ENCODE measurements at places on chromosomes 11 and 22.

DNA sequence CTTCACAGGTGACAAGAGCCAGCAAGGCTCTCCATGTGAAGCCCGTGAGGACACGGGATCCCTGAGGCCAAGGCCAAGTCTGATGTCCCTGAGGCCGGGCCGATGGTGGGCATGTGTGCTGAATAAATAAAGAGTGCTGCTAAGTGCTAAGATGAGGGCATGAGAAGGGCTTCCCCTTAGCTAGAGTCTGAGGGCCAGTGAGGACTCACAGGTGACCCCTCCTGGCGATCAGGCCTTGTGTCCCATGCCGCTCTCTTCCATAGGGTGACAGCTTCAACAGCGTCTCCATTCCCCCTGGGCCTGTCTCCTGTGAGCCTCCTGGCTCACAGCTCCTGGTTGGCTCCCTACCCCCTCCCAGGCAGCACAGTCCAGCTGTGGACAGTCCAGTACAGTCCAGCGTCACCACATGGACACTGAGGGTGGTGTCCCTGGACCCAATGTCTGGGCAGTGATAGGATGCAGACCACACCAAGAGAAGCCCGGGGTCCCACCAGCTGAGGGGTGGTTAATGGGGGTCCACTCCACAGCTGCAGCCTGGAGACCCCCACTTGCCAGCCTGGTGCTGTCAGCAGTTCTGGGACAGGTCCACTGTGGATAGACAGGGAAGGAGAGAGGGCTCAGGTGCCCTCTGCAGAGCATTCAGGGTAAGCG lies 1033.2 kb downstream of the TBC1D22A start:
- DNase-seq, result no peak

GRCh38 chr11:8809939-8810539 lies 101.0 kb upstream of the AKIP1 start:
- DNase-seq, result no peak

DNA sequence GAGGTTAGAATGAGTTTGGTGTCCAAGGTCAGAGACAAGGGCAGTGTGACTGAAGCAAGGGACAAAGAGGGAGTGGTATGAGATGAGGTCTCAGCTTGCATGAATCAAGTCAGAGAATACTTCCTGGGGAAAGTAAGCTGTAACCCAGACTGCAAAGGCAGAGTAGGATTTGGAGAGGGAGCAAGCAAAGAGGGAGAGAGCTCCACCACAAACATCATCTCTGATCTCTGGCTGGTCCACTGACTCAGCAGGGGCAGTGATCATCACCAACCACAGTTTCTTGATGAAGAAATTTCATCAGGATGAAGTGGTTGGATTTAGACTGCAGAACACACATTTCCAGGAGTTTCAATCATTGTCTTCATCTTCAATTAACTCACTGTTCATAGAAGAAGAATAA lies 54.9 kb upstream of the HMGXB4 start:
- no peak for DNase-seq

DNA sequence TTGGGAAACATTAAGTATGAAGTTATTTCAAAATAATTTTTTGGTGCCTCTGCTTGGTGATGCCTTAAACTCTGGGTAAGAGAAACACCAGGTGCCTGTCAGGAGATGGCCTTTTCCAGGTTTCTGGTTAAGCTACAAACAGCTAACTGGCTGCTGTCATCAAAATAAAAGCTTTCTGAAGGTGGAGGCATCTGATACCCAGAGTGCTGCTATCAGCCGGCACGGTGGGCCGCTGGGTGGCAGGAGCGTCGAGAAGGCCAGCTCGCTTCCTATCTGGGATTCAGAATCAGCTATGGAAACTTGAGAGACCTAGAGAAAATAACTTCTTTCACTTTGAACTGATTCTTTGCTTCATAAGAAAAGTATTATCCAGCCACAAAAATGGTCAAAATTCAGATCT lies 80.8 kb upstream of the PITPNB start:
- no peak for DNase-seq

GRCh38 chr11:116400081-116400480 lies 372.7 kb downstream of the BUD13 start:
- DNase-seq, result no peak

DNA sequence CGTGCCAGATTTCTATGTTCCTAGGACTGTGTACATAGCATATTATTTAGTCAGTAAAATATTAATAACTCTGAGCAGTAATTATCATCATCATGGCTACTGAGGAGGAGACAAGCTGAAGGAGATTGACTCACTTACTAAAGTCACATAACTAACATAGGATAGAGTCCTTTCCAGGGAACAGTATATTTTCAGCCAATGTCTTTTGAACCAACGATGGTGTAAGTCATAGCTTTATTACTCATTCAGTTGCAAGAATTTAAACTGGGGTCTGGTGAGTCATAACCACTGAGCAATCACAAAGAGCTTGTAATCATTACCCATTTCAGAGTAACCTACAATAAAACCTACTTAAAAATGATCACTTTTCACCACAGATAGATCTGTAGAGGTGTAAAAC lies 1564.8 kb upstream of the TENM4 start:
- no peak for DNase-seq

- no peak for DNase-seq
Measured at GRCh38 chr22:32378707-32379272, 21.1 kb downstream of the RFPL3 start.

DNA sequence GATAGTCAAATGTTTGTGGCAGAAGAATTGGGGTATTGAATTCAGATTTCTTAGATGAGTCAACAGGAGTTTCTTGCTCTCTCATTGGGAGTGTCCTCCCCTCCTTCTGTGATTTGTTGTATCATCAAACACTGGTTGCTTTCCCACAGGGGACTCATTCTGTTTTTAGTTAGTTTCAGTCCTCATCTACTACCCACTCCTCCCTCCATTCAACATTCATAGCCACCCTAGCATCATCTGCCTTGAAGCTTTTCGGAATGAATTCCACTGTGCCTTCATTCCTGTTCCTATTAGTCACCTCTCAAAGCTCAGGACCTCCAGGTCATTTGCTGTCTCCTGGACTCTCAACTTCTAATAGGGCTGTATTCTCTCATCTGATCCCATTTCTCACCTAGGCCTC lies 31.5 kb upstream of the RAB38 start:
- no peak for DNase-seq
